ENCODE measurements at places on chromosomes 3 and 15. TPM values are rescaled to one million over a fixed set of nuclear protein-coding genes. Genes with fewer than 3 reads are reported as not detected.

Gene FOXB1
- total RNA-seq: not detected

Gene TRIM42
- total RNA-seq: not detected

Gene NEO1
- total RNA-seq: 15.6 TPM

Gene CAMK1
- total RNA-seq: 38.5 TPM

Gene SLC9A9
- 65.9 TPM for total RNA-seq

Gene USP4
- total RNA-seq: 27.4 TPM

Gene LSAMP
- total RNA-seq: 10.7 TPM

Gene PRICKLE2
- 34.5 TPM for total RNA-seq

Gene TLR9
- under 0.01 TPM for total RNA-seq
